Stimulated activated memory B cell treated with anti-CD40 and anti-IgM and Interleukin-4, amounts not matched to agents 10 μg/mL and 1 μg/mL and 100 μg/mL, for 72 hours (primary cell): ENCODE measurements at places on chromosomes 3 and 15.

DNA sequence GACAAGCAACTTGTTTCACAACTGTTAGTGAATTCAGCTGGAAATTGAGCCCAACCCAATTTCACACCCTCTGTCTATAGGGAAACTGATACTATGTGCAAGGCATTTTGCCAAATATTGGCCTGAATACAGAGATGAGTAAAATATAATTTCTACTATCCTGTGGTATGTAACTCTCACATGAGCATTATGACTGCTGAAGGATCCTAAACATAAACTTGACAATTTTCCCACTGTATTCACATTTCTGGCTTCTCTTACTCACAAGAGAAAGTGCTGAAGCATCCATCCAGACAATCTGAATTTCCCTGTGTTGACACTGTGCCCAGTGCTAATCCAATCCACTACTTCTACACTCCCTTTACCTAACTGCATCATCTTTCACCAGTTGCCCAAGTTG, 28.4 kb downstream of the SERPINI2 start:
- ATAC-seq, result no peak

DNA sequence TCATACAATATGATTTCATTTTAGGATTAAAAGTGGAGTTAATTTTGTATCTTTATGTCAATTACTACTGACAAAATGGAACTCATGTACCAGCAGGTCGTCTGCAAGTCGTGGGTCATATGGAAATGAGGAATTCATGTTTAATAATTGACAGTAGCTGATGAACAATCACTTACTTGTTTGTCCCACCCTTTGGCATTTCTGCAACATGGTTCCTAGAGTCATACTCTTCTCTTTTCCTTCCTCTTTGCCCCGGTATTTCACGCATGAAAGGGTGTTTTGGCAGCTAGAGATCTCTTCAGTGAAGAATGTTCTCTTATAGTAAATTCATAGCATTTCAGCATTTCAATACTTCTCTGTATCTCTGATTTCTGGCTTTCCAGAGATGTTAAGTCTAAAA, 133.3 kb upstream of the SLC24A5 start:
- no peak for ATAC-seq

GRCh38 chr3:11544412-11545181, 99.1 kb downstream of the VGLL4 start:
- no peak for ATAC-seq

DNA sequence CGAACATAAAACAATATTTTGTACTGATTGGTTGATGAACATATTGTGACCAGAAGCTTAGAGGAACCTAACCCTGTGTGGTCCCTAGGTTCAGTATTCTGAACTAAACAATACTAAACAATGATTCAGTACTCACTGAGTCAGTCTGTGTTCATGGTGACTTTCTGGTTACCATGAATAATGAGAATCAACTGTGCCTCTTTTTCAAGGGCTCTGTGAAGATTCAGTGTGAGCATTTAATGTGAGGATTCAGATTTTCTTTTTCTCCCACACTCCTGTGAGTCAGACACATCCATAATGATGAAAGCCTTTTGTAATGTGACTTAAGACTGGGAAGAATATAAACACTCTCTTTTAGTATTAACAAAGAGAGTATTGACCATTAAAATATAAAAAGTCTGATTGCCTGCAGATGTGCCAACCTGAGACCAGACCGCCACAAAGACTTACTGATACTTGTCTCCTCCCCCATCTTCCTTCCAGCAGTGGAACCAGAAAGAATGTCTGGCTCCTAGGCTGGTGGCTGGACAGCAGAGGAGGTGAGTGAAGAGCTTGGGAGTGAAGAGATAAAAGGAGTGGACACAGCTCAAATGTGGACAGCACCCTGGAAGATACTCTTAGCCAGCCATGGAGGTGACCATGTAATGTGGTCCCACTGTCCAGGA, 17.6 kb upstream of the ACTL6A start:
- ATAC-seq, result no peak

GRCh38 chr3:116517308-116517707, 72.0 kb upstream of the LSAMP start:
- ATAC-seq, result no peak

- peak; percentile 68 for ATAC-seq
Observed at GRCh38 chr15:85649372-85649771, 145.4 kb downstream of the KLHL25 start.

GRCh38 chr15:74489518-74490338, 28.8 kb upstream of the UBL7 start:
- peak; percentile 89 for ATAC-seq

- no peak for ATAC-seq
Observed at GRCh38 chr15:58047149-58047548, 18.4 kb downstream of the ALDH1A2 start.

GRCh38 chr3:193292386-193292785, 51.4 kb downstream of the PLAAT1 start:
- ATAC-seq, result no peak
